ENCODE measurements at places on chromosomes 7 and 10.
A peak's percentile ranks its signal among the peaks of the same experiment; 100 is the strongest.

DNA sequence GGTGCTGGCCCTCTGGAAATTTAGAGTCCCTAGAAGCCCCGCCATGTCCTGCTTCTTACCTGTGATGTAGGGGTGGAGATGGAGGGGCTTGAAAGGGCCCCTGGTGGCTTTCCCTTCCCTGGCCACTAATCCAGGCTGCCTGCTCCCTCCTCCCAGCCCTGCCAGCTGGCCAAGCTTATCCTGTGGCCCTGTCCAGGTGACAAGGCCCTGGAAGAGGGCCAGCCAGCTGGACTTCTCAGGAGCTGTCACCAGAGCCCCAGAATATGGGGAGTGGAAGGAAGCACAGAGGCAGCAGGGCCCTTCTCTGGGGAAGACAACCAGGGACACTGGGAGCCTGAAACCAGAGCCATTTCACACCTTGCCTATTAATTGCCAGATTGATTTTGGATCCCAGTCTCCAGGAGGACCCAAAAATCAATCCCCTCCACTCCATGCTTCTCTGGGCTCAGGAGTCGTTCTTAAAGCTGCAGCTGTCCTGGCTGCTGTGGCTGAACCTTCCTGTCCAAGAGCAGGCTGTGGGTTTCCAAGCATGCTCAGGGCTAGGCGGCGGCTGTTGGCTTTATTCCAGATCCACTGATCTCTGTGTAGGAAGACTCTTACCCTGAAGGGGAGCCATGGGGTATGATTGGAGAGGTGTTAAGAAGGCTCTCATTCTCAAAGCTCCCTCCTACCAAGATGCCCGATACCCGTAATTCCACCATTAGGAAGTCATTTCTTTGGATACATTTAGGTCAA, 52.6 kb upstream of the PCBD1 start:
- H3K4me1 ChIP-seq, result no peaks in the 10 kb centered on the region
- no peak overlapping the region for H3K27ac ChIP-seq
- no peak for DNase-seq

GRCh38 chr10:100939763-100940344, 27.1 kb downstream of the SLF2 start:
- no peak for DNase-seq
- no peaks in the 10 kb centered on the region for H3K36me3 ChIP-seq
- H3K4me1 ChIP-seq, result no peaks in the 10 kb centered on the region
- no peak overlapping the region for H3K4me3 ChIP-seq

DNA sequence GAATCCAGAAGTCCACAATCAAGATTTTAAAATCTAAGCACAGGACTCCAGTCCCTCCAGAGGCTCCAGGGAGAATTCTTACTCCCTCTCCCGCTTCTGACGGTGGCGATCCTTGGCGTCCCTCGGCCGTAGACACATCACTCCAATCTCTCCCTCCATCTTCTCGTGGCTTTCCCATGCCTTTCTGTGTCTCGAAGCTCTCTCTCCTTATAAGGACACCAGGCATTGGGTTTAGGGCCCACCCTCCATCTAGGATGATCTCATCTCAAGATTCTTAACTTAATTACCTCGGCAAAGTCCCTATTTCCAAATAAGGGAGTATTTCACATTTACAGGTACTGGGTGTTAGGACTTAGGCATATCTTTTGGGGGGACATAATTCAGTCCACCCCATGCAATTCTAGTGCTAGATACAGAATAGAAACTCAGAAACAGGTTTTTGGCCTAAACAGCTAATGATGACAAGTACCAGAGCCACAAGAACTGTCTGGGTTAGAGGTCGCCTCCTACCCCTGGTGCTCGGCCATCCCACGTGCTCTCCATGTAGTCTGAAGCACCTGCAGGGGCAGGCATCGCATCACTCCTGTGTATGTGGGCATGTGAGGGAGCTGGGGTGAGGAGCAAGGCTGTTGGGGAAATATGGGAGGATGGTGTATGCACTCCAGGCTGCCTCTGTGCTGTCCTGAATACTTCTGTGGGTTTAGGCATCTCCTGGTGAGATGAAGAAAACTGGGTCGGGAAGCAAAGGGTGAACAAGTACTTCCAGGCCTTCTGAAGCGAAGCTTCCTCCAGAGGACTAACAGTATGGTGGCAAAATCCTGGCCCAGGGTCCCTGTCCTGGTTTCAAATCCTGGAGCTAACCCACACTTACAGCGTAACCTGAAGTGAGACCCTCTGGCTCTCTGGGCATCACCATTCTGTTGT, 298.3 kb upstream of the ZMIZ1 start:
- no peak overlapping the region for H3K27ac ChIP-seq
- H3K27me3 ChIP-seq, result no peaks in the 10 kb centered on the region
- no peak for DNase-seq
- no peak overlapping the region for H3K4me3 ChIP-seq

GRCh38 chr10:118422241-118422640, 80.1 kb upstream of the FAM204A start:
- H3K27me3 ChIP-seq, result no peaks in the 10 kb centered on the region
- no peaks in the 10 kb centered on the region for H3K4me1 ChIP-seq
- no peak overlapping the region for H3K27ac ChIP-seq
- H3K36me3 ChIP-seq, result no peaks in the 10 kb centered on the region
- no peak for DNase-seq
- H3K4me3 ChIP-seq, result no peak overlapping the region

- H3K4me1 ChIP-seq, result no peaks in the 10 kb centered on the region
- no peak overlapping the region for H3K4me3 ChIP-seq
- H3K36me3 ChIP-seq, result no peaks in the 10 kb centered on the region
- H3K27me3 ChIP-seq, result no peaks in the 10 kb centered on the region
- DNase-seq, result no peak
Observed at GRCh38 chr10:46992803-46993561, 81.8 kb downstream of the PTPN20 start.

DNA sequence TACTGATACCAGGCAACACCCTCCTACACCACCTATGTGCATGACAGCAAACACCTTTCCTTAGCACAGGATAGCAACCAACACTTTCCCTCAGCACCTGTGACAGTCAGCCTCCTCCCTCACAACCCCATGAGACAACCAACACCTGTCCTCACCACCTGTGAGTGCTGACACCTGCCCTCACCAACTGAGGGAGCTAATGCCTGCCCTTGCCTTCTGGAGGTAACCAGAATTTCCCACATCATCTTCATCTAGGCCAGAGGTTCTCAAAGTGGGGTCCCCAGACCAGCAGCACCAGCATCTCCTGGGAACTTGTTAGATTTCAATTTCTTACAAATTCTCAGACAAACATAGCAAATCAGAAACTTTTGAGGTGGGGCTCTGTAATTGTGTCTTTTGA, 112.5 kb downstream of the GRID1 start:
- DNase-seq, result no peak
- H3K4me3 ChIP-seq, result no peak overlapping the region
- no peaks in the 10 kb centered on the region for H3K36me3 ChIP-seq
- no peaks in the 10 kb centered on the region for H3K4me1 ChIP-seq

GRCh38 chr7:142471820-142472219, 214.0 kb upstream of the PRSS58 start:
- no peaks in the 10 kb centered on the region for H3K27me3 ChIP-seq
- no peak overlapping the region for H3K4me3 ChIP-seq
- H3K27ac ChIP-seq, result no peak overlapping the region
- no peaks in the 10 kb centered on the region for H3K4me1 ChIP-seq
- no peaks in the 10 kb centered on the region for H3K36me3 ChIP-seq
- DNase-seq, result no peak

DNA sequence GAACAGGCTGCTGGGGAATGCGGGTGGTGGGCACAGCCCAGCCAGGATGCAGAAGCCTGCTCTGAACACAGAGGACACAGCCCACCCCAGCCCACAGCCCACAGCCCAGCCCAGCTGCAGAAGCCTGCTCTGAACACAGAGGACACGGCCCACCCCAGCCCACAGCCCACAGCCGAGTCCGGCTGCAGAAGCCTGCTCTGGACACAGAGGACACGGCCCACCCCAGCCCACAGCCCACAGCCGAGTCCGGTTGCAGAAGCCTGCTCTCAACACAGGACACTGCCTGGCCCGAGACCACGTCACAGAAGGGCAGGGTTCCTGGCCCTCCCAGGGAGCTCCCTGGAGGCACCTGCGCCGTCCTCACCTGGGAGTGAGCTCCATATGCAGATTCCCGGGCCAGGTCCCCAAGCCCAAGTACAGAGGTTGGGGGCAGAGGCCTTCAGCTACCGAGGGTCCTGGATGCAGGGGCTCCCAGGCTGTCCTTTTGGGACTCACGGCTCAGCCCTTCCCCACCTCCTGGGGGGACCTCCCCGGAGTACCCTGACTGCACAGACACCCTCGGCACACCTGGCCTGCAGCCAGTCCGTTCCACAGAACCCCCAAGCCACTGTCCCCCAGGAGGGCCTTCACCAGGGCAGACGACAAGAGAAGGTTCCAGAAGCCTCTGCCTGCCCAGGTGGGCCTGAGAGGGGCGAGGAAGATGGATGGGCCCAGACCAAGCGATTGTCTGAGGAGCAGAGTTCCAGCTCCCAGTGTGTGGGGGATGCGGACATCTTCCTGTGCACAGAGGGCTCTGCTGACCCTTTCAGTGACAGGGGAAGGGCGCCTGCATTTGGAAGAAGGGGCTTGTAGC, 23.7 kb upstream of the FOXL3 start:
- no peak for DNase-seq
- no peaks in the 10 kb centered on the region for H3K36me3 ChIP-seq
- no peak overlapping the region for H3K4me3 ChIP-seq
- H3K27me3 ChIP-seq, result no peaks in the 10 kb centered on the region

GRCh38 chr7:23654508-23654907, 25.5 kb upstream of the FAM221A start:
- no peak for DNase-seq
- no peaks in the 10 kb centered on the region for H3K4me1 ChIP-seq
- H3K36me3 ChIP-seq, result no peaks in the 10 kb centered on the region
- H3K27me3 ChIP-seq, result no peaks in the 10 kb centered on the region
- H3K27ac ChIP-seq, result no peak overlapping the region

DNA sequence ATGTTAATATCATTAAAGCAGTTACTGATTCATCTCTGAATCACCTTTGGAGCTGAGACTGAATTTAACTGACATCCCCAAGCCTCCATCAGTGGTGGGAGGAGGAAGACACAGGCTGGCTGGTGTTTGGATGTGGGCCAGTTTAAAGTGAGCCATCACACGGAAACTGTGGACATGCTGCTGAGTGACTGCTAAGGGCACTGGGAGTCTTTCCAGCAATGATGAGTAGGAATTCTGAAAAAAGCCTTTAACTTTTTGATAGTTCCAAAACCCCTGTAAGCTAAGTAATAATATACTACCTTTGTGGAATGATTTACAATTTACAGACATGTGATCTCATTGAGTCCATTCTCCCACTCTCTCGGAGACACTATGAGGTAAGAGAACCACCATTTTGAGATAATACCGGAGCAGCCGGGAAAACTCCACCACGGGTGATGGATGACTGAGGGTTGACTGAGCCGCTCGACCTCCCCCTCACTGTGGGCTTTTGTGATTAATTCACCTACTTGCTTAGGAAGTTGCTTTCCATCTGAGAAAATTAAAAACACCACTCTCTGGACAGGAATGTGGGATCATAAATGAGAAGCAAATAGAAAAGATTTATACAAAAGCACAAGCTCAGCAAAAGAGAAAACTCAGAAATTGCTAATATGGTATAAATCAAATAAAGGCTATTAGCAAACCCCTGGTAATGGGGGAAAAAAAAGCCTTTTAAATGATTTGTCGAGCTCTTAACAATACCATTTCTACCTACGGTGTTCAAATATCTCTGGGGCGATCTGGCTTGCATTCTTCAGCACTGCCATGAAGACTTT, 194.8 kb downstream of the FANK1 start:
- no peak overlapping the region for H3K4me3 ChIP-seq
- peak overlapping the region; percentile 25 for H3K27ac ChIP-seq
- no peaks in the 10 kb centered on the region for H3K36me3 ChIP-seq
- H3K27me3 ChIP-seq, result no peaks in the 10 kb centered on the region

DNA sequence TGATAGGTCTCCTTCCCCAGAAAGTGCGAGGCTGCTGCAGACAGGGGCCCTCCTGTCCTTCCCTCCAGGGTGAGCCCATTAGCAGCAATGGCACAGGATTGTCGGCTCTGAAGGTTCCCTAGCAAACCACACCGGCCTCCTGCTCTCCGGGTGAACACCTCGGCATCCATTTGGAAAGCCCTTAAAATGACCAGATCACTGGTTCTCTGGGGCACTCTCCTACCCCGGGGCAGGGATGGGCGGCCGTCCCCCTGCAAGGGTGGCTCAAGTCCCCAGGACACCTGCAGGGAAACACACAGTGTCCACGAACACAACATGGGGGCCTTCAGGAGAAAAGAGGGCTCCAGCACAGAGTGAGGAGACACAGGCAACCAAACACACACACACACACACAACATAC, 459.1 kb downstream of the PTPRN2 start:
- H3K36me3 ChIP-seq, result no peaks in the 10 kb centered on the region
- DNase-seq, result no peak
- H3K27me3 ChIP-seq, result no peaks in the 10 kb centered on the region
- H3K4me3 ChIP-seq, result no peak overlapping the region
- H3K27ac ChIP-seq, result no peak overlapping the region
- no peaks in the 10 kb centered on the region for H3K4me1 ChIP-seq

DNA sequence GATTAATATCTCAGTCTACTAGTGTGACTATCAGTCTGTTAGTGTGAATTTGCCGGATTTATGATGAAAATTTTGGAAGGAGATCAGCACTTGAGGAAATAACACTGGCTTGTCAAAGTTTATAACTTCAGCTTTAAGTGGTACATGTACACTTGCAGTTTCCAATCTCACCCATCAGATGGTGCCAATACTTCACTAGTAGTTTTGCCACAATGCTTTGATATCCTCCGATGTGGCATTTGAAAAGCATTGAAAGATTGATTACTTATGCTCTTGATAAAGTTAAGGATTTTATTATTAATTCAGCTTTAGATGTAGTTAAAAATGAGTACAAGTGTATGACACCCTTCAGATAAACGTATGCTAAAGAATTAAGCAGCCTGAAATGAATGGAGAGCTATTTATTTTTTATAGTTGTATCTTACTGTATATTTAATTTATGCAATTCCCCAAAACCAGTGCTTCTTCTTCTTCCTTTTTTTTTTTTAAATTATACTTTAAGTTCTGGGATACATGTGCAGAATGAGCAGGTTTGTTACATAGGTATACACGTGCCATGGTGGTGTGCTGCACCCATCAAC, 98.2 kb downstream of the ANLN start:
- no peaks in the 10 kb centered on the region for H3K27me3 ChIP-seq
- H3K27ac ChIP-seq, result no peak overlapping the region
- H3K36me3 ChIP-seq, result no peaks in the 10 kb centered on the region
- H3K4me1 ChIP-seq, result no peaks in the 10 kb centered on the region
- no peak for DNase-seq

- no peak for DNase-seq
- H3K4me1 ChIP-seq, result no peaks in the 10 kb centered on the region
- peaks cover 5% of the 10 kb centered on the region for H3K27me3 ChIP-seq
- no peak overlapping the region for H3K27ac ChIP-seq
- no peak overlapping the region for H3K4me3 ChIP-seq
- no peaks in the 10 kb centered on the region for H3K36me3 ChIP-seq
Observed at GRCh38 chr10:15725603-15726002, 5.9 kb upstream of the ITGA8 start.
